NCI-H2081 (cell line): ENCODE measurements at places on chromosomes 13 and 19.

DNA sequence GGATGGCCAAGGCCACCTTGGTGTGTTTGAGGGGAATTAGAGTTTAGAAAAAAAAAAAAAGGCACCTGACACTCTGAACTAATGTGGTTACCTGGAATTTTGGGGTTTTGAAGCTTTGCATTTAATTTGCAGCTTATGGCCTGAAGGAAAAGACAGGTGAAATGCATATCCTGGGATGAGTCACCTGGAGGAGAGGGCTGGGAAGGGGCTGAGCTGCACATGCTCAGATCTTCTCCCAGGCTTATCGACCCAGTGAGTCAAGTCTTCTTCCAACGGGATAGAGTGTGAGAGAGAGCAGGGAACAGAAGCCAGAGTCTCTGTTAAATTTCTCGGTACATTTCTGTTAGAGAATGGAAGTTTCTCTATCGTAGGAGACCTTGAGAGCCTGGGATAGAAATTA lies 29.7 kb upstream of the ALOX5AP start:
- no peak for DNase-seq

GRCh38 chr13:53131361-53131760 lies 102.7 kb downstream of the OLFM4 start:
- no peak for DNase-seq

GRCh38 chr13:37716420-37717195 lies 118.0 kb upstream of the POSTN start:
- no peak for DNase-seq

GRCh38 chr13:40456397-40456953 lies 210.0 kb downstream of the FOXO1 start:
- DNase-seq, result no peak

GRCh38 chr19:29524912-29525831 lies 622 bp upstream of the VSTM2B start:
- DNase-seq, result no peak

DNA sequence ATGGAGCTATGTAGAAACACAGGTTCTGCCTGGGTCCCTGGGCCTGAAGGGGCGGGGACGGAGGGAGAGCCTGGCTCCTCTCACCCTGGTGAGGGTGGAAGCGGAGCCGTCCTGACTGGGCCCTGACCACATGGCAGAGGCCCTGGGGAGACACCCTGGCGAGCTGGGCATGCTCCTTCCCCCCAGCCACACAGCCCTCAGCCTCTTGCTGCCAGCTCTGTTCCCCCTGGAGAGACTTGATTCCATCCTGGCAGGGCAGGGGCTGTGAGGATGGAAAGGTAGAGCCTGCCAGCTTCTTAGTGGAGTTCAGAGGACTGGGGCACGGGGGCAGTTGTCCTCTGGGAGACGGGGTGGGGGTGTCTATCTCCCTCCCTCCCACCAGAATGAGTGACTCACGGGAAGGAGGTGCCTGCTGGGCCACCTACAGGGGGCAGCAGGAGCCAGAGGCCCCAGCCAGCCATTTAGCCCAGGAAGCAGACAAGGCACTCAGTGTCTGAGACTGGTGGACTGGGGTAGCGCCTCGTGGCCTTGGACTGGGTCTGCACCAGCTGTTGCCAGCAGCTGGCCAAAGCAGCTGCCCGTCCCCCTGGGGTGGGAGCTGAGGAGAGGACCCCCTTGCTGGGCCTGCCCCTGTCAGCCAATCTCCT lies 22.8 kb upstream of the RNF17 start:
- no peak for DNase-seq

GRCh38 chr13:112636401-112636975 lies 48.5 kb upstream of the TUBGCP3 start:
- DNase-seq, result no peak

DNA sequence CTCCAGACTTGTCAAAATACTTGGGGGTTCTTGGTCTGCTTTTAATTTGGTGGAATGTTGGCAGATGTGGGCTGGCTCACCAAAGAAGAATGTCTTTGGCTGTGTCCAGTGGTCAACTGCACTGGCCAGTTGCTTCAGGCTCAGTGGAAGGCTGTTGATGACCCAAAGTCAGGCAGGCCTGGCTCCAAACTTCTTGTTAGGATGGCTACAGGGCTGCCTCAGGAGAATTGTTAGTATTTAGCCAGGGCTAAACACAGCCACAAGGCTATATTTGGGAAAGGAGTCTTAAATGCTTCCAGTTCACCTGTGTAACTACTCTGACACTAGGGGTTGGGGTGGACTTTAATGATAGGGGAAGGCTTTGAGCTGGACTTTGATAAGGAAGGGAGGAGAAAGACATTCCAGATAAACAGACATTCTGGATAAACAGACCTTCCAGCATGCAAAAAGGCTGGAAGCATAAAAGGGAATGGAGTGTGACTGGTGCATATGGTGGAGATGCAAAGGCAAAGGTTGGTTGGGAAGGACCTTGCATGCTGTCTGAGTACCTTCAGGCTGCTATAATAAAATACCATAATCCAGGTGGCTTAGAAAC lies 116.8 kb downstream of the FOXO1 start:
- no peak for DNase-seq

DNA sequence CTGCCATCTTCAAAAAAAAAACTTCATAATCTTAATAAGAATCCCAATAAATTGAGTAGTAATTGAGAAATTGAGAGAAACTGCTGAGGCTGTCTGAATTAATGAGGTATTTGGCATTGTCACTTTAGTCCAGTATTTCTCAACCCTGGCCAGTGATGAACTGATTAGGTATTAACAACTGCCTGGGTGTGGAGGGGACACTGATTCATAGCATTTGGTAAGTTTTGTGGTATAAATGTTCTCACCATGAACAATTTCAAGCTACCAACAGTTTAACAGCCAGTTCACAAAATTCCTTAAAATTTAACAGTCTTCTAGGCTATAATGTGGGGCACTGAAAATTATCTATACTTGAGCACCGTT lies 18.3 kb downstream of the GPC6 start:
- DNase-seq, result no peak

- DNase-seq, result no peak
Measured at GRCh38 chr13:64305246-64305645, 2889.6 kb upstream of the PCDH20 start.

DNA sequence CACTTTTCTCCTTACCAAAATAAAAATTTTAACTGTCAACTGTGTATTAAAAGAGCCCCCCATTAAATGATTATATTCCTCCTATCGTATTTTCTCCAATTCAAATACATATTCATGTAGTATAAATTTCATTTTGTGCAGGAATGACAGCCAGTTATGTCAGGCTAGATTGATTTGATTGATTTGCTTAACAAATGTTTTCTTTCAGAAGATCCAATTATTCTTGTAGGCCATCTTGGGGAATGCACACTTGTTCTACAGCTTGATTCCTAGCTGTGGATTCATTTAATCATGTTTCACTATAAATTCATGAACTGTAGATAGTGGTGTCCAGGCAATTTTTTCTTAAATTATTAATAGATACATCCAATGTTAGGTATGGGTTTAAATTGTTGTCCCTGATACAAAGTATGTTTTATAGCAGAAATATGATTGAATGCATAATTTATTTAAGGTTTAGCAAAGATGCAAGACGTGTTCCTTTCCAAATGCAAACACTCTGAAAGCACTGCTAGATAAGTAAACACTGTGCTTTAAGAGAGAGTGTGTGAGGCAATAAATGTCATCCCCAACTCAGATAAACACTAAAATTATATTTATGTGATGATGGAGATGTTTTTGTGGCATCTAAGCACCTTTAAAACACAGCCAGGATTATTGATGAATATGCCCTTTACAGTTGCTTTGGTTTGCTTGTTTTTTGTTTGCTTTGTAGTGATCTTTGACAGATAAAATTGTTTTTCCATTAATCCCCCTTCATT lies 531.1 kb downstream of the DCT start:
- DNase-seq, result no peak

- DNase-seq, result no peak
Measured at GRCh38 chr19:29385191-29385795, 140.5 kb upstream of the VSTM2B start.

DNA sequence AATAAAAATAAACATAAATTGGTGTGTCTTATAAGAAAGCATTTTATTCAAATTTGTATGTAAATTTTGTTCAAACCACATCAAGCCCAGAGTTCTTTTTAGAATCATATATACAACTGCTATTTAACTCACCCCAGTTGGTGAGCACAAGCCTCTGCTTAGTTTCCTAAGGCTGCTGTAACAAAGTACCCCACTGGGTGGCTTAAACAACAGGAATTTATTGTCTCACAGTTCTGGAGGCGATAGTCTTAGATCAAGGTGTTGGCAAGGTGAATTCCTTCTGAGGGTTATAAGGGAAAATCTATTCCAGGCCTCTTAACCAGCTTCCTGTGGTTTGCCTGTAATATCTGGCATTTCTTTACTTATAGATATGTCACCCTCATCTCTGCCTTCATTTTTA lies 1133.5 kb downstream of the OLFM4 start:
- no peak for DNase-seq
